Myocyte (in vitro differentiated cells): ENCODE measurements at places on chromosomes 3 and 15. TPM values are rescaled to one million over a fixed set of nuclear protein-coding genes. Genes with fewer than 3 reads are reported as not detected.

MNS1 gene
- total RNA-seq, result 2.4 and 2.5 TPM in 2 replicates

TERC gene
- 86.8 and 454 TPM in 2 replicates for total RNA-seq

CCDC9B gene
- total RNA-seq, result 30.1 and 41.6 TPM in 2 replicates

GRCh38 chr15:74425630-74426029, 8.1 kb downstream of the SEMA7A start:
- DNase-seq, result no peak

GRCh38 chr3:77271306-77271705, 231.4 kb downstream of the ROBO2 start:
- no peak for DNase-seq

- DNase-seq, result no peak
Measured at GRCh38 chr3:53190659-53191058, 29.6 kb downstream of the PRKCD start.

DNA sequence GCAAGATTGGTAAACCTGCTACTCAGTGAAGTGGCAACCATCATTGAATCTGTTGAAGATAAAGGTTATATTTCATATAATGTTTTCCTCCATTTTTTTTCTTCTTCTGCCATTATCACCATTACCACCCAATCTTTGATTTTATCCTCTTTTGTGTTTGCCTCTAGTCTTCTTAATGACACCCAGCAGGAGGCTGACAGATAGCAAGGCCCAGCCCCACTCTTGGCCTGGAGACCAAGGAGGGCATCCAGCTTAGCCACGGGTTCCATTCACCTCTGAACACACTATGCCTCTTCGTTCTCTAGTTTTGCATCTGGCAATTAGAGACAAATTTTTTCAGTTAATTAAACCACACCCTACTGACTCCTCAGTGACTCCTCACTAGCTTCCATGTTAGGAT, 129.7 kb downstream of the TPRG1 start:
- DNase-seq, result no peak

DNA sequence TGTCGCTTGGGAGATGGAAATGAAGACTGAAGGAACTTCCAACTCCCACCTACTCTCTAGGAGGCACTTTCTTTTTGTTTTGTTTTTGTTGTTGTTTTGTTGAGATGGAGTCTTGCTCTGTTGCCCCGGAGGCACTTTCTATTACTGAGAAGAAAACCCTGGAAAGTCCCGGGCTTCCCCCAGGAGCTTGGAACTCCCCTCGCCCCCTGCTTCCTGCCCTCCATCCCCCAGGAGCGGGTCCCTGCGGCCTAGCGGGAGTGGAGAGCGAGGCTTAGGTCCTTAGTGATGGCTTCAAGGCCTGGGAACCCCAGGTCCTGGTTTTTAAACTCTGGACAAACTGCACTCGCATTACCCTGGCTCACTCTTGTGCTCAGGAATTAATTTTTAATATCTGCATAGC, 195.7 kb downstream of the OCA2 start:
- no peak for DNase-seq
